ENCODE measurements at places on chromosomes 5 and 9.

DNA sequence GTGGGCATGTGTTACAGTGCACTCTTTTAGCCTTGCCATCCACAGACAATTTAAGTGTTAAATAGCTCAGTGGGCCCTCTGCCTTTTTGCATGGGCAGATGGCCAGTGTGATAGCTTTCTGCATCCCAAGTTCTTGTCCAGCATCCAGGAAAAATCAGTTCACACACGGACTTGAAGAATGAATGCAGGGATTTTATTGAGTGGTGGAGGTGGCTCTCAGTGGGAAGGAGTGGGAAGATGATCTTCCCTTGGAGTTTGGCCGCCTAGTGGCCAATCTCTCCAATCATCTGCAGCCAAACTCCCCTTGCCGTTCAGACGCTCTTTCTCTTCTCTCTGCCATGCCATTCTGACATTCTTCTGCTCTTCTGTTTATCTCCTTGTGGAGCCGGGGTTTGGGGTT, 322.4 kb upstream of the GRAMD2B start:
- no peak for DNase-seq

- DNase-seq, result no peak
These were observed 576.7 kb downstream of the LRRC70 start for GRCh38 chr5:63155310-63155631.

GRCh38 chr5:178450121-178451028, 139.8 kb downstream of the COL23A1 start:
- no peak for DNase-seq

DNA sequence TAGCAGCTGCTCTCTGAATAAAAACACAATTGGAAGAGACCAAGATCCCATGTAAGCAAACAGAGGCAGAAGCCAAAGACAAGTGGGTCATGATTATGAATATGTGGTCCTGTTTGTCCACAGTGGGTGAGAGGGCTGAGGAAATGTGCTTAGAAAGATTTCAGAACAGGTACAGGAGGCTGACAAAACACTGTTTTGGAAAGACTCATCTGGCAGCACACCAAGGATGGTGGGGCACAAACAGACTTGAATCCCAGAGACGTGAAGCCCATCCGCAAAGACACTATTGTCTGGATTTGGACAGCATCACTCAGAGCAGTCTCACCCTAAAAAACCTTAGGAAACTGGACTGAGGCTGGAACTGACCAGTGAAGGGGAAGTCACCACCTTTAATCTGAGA, 85.0 kb downstream of the ADRB2 start:
- DNase-seq, result no peak

- DNase-seq, result peak; percentile 78
These were observed 84.7 kb downstream of the PARP8 start for GRCh38 chr5:50751064-50751657.

GRCh38 chr5:15489571-15490235, 10.3 kb upstream of the FBXL7 start:
- no peak for DNase-seq

DNA sequence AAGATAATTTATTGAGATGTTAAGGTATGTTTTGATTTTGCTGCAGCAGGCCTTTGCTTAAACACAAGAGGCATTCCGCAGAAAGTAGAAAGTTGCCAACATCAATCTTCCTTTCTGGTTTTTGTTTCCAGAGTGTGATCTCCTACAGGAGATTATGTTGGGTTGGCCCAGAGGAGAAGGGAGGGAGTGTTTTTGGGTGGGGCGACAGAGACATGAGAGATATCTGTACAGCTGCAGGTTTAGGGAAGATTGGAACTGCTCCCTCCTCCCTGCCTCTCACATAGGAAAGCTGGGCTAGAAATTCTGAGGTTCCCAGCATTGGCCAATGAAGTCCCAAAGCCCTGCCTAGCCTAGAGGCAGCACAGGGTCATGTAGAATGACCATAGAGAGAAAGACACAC, 211.0 kb downstream of the CEMIP2 start:
- DNase-seq, result no peak

GRCh38 chr9:110579862-110580219, 300 bp upstream of the SVEP1 start:
- DNase-seq, result peak; percentile 29

DNA sequence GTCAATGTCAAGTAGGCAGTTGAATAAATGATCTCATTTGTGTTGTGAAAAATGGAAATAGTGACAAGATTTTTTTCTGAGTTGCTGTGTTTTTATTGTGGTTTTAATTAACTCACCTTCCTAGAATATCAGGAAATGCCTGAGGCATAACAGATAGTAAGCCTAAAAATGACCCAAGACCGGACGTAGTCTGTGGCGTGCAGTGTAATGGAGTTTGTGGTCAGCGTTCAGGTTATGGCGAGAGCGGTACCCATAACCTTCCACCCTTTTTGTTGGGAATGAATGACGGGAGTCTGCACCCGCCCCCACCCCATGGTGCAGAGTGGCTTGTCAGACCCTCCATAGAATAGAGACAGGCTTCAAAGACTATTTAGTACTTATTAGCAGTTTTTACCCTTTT, 119.3 kb downstream of the GALNT10 start:
- no peak for DNase-seq

- no peak for DNase-seq
These were observed 620 bp upstream of the VPS13A start for GRCh38 chr9:77176686-77177142.

DNA sequence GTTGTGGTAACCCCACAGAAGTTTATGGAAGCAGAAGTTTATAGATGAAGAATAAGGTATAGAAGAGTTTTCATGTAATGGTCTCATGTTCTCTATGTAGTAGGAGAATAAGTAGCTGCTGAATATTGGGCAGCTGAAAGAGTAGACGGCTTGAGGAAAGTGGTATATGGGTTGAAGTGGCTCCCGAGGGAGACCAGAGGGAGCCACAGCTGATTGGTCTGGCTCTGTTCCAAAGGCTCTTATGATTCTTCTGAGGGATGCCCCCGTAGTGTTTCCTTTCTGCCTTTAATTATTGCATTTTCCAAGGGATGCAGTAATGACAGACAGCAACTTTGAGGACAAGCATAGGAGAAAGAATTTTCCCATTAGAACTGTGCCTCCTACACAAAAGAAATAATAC, 30.1 kb upstream of the TENT2 start:
- DNase-seq, result no peak

DNA sequence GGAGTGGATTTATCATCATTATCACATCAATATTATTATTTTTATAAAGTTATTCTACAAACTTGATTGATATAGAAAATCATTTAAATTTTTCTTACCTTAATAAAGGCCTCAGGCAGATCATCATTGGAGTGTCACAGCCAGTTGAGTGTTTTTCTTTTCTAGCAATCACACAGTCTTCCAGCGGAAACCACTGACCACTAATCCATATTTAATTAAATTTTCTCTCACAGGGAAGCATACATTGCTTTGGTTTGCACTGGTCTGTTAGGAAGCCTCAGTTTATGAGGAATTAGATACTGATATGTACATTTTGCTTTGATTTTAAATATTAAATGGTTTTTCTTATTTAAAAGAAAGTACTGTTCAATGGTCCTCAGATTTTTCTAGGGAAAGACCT, 6.7 kb downstream of the SPZ1 start:
- no peak for DNase-seq

DNA sequence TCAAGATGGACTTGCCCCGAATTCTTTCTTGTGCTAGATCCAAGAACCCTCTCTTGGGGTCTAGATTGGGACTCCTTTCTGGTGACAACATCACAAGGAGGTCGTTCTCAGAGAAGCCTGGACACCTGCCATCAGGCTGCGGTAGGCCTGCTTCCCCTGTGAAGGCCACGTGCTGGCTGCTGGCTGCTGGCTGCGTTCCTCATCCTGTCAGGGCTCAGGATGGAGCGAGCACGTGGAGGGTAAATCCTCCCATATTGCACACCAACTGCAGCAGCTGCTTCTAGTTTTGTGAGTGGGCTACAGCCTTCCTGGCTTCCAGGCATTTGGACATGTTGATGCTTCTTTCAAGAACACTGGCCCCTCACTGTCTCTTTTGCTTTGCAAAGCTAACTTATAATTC, 95.6 kb downstream of the HSPA4 start:
- peak; percentile 65 for DNase-seq

DNA sequence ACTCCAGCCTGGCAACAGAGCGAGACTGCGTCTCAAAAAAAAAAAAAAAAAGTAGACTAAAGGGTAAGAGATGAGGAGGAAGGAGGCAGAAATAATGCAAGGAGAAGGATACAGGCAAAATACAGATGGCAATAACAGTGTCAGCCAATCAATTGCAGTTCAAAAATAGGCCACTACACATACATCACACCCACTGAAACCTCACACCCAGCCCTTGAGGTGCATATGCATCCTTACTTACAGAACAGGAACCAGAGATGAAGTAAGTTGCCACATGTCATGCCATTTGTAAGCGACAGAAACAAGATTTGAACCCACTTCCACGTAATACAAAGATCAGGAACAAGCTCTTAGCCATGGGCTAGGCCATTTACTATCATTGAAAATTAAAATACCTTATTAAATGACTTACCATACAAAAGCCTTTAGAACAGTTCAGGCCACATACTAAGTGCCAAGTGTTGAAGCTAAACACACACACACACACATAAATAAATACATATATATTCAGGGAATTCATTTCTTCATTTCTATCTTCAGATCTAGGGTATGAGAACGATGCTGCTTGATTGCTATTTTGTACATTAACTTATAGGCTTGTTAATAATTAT, 98.4 kb downstream of the FNBP1 start:
- DNase-seq, result no peak

GRCh38 chr5:10582512-10582897, 18.6 kb downstream of the ANKRD33B start:
- DNase-seq, result no peak

DNA sequence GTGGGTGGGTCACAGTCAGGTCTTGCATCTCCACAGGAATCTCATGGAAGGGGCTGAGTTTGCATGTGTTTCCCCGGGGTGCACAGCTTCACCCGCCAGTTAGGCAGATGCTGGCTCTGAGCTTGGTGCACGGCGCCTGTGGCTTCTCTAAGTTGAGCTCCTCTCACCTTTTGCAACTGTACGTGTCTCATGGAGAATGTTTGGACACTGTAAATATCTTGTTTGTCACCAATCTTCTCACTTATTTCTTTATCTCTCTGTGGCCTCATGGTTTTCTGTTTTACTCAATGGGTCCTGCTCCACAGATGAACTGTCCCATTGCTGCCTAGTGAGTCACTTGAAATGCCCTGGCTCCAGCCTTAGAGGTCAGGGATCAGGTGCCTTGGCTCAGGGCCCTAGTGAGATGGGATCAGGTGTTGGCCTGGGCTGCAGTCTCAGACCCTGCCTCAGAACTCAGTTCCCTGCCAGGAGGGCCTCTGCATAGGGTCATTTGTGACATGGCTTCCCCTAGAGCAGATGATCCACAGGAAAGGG, 61.6 kb downstream of the WNK2 start:
- no peak for DNase-seq

GRCh38 chr5:73387601-73388305, 60.8 kb downstream of the FOXD1 start:
- DNase-seq, result no peak

GRCh38 chr5:149474198-149474597, 77.0 kb downstream of the CSNK1A1 start:
- DNase-seq, result no peak

DNA sequence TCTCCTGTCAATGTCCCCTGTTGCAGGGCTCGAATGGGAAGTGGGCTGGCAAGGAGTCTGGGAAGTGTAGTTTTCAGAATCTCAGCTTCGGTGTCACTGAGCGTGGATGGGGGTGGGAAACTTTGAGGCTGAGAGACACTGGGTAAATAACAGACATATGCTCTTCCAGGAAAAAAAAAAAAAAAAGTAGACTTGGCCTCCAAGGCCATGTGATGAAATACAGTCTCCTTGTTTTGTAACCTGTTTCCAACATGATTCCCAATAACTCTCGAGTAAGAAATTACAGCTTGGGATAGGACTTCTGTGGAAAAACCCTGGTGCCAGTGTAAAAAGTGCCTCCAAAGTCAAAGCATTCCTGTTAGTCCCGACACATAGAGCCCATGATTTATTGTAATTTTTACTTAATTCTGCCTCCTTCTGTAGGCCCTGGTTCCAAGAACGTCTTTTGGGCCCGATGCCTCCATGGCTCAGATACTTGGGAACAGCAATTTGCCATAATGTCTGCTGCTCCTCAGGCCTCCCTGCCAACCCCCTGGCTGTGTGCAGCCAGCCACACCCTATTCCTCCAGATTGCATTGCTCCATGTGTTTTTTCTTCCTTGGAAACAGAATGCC, 119.5 kb upstream of the TNC start:
- DNase-seq, result no peak

DNA sequence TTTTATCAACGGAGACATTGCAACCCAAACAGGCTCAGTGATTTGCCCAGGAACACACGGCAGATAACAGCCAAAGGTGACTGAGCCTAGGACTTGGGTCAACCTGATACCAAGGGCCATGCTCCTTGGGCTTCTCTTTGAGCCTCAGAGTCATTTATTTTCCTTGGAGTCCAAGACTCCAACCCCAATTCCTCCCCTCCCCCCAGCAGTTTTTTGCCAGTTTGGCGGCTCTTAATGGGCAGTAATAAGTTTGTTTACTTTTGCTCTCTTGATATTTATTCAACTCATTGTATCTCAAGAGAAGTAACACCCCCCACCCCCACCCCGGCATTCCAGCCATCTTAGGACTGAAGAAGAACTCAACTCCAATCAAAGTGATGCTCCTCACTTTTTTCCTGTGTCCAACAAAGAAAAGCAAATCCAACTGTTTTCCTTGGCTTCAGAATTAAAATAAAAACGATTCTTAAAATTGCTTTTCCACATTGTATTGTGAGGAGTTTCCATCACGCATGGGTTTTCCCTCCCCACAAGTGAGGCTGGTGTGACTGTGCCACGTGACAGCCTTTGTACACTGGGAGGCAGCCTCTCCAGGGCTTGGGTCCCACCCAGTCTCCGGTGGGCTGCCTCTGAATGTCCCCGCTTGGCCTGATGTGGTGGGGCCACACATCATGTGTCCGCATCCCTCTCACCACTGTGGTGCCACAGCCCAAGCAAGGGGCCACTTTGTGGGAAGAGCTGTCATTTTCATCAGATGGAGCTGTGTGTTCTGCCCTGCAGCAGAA, 9.1 kb downstream of the ANGPTL2 start:
- no peak for DNase-seq

DNA sequence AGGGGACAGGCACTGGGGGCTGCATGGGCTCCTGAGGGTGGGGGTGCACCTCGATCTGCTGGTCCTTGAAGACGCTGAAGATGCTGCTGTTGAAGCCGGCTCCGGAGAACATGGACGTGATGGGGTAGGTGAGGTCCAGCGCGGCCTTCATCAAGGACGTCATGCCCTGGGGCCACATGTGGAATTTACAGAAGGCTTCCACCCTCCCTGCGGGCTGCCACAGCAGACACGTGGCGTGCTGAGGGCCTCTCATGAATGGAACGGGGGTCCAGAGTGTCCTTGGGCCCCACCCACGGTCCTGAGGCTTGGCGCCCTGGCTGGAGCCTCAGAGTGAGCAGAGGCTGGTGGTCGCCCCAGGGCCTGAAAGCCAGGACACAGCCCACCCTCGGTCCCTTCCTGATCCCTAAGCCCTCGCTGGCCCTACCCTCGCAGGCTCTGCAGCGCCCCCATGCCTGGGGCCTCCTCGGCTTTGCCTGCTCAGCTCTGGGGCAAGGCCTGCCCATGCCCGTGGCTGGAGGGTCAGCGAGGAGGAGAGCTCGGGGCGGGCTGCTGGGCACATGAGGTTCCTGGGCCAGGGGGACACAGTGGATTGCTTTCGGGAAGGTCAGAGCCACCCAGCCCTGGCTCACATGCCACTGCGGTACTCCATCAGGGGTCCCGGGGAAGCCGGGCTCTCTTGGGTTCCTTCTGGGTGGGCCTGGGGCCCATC, 5.3 kb upstream of the NSMF start:
- DNase-seq, result no peak

- DNase-seq, result no peak
These were observed 608.1 kb downstream of the PDE4D start for GRCh38 chr5:59285300-59286016.

Data from spinal cord (tissue), 10 donors.